ENCODE measurements at places on chromosomes 4 and X.
A peak's percentile ranks its signal among the peaks of the same experiment; 100 is the strongest.

GRCh38 chr4:150366487-150366999, 215.4 kb upstream of the MAB21L2 start:
- DNase-seq: peak; percentile 3

DNA sequence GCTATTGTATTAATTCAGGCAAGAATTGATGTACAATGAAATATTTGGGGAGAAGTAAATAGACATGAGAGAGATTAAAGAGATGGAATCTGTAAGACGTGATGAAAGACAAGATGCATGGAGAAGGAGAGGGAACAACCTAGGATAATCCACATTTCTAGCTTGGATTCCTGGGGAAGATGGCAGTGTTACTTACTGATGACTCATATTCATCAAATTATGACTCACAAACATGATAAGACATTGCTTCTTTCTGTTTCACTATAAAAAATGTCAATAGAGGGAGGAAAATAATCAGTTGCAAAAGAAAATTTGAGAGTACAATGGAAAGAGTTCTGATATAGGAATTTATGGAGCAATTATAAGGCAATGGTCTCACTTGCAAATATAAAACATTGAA, 104.1 kb upstream of the BMP3 start:
- no peak for DNase-seq

DNA sequence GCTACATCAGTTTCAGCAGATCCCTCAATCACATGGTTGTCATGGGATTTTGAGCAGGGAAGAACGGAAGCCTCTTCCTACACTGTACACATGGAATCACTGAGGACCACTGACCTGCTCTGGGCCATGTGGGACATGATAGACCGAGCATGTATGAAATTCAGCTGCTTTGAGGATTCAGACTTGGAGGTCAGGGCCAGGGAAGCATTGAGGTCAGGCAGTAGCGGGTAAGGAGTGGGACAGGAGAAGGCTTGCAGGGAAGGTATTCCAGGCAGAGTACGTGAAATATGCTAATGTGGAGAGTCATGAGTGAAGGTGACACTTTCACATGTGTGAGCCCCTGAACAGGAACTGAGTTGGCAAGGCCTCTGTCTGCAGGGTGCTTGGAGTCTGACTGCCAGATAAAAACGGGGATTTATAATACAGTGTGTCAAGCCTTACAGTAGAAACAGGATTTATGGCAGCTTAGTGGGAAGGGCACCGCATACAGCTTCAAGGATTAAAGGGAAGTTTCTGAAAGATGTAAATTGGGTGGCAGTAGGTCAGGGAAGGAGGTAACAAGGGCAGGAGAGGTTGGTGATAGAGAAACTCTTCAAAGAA, 111.7 kb downstream of the STK32B start:
- DNase-seq: no peak

DNA sequence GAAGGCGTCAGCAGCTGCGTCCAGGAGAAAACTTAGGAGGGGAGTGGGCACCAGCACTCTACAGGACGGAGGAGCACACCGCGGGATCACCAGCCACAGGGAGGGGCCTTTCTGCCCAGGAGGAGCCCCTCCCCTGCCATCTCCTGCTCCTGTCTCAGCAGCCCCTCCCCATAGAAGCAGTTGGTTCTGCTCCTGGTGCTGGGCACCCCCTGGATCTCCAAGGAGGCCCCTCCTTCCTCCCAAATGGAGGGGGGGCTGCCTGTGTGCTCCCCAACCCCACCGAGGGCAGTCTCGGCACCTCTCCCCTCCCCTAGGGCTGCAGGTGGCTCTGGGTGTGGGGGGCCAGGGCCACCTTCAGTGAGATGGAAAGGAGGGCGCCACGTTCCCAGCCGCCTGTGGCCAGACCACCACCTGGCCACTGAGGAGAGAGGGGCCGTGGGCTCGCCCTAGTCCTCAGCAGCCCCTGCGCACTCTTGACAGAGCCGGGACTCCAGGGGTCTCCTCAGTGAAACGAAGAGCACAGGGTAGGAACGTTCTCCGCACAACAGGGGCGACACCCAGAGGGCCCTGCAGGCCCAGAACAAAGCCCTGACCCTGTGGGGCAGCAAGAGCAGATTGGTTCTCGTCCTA, 37.8 kb downstream of the CPLX1 start:
- DNase-seq: no peak

DNA sequence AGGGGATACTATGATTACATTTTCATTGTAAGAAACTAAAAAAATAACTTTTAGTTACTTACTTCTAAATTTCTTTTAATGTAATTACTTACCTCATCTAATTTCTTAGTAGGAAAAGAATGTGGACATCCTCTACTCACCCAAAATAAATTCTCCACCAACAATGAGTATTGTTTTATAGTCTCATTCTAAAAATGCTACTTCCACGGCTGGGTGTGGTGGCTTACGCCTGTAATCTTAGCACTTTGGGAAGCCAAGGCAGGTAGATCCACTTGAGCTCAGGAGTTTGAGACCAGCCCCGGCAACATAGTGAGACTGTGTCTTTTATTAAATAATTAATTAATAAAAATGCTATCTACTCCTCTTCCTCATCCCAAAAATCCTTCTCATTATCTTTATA, 99.8 kb downstream of the PPA2 start:
- no peak for DNase-seq

GRCh38 chr4:22719218-22719617, 26.5 kb downstream of the GBA3 start:
- DNase-seq: no peak

GRCh38 chr4:168574581-168575295, 77.9 kb downstream of the PALLD start:
- no peak for DNase-seq

DNA sequence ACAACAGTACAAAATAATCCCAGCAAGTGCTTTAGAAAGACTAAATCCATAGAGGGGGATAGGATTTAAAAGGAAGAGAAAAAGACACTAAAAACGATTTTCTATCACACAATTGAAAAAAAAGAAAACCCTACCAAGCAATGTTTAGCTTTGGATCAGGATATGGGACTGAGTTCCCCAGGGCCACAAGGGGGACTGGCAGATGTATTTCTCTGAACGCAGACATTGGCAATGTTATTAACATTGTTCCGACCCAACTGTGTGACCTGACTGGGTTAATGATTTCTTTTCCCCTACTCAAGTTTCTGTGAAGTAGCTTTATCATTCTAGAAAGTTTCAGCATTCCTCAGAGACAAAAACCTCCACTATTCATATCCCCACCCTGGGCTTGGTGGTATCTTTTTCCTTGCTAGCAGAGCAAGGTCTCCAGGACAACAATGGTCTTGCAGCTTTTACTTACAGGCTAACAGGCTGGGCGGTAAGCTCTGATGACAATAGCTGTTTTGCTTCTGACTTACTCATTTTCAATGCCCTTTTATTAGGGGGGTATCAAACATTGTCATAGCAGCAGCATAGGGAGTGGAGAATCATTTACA, 25.8 kb downstream of the SLC7A11 start:
- no peak for DNase-seq

DNA sequence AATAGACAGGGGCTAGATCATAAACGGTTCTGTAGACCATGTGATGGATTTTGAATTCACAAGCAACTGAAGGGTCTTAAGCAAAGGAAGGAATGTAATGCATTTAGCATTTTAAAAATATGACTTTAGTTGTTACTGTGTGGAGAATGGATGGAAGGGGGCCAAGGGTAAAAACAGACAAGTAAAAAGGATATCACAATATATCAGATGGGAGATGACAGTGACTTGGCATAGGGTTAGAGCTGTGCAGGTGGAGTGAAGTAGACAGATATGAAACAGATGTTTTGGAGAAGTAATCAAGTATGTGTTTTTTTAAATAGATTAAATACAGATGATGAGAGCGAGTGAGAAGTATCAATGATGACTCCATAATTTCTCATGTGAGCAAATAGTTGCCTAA, 1116.0 kb upstream of the TENM3 start:
- no peak for DNase-seq

DNA sequence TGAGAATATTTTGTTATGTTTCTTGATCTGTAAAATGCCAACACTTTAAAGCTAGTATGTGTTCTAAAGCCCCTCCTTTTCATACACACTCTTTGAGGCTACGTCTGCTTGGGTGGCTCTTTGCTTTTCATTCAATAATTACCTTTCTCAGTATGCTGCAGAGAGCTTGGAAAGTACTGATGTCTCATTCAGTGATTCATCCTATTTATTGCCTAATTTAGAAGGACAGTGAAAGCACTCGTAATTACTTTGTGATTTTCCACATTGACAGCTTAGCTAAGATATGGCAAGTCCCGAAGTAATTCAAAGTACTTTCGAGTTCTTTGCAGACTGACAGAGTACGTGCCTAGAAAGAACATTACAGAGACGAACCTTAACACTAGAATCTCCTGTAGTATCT, 57.2 kb downstream of the BMP15 start:
- DNase-seq: no peak

GRCh38 chrX:17689971-17690409, 47.3 kb upstream of the SCML1 start:
- no peak for DNase-seq

DNA sequence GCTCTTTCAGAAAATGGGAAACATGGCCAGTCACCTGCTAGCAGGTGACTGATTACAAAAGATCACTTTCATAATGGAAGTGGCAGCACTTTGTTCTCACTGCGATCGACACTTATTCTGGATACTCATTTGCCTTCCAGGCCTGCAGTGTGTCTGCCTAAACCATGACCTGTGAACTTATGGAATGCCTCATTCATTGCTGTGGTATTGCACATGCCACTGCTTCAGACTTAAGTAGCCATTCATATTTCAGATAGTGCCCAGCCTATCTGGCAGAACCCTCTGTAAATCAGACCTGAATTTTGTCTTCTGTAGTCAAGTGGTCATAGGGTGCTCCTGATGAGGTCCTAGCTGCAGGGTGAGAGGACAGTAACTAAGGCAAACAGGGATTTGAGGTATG, 23.3 kb upstream of the MGST2 start:
- no peak for DNase-seq

DNA sequence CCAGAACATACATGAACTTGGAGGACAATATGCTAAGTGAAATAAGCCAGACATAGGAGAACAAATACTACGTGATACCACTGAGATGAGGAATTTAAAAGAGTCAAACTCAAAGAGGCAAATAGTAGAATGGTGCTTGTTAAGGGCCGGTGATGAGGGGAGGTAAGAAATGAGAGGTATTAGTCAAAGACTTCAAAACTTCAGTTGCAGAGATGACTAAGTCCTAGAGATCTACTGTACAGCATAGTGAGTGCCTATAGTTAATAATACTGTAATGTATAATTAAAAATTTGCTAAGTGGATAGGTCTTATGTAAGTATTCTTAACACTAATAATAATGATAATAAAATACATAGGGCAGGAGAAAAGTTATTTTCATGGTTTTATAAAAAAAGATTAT, 126.9 kb upstream of the VEGFC start:
- DNase-seq: no peak

- DNase-seq: no peak
Observed at GRCh38 chr4:187603093-187604025, 392.2 kb upstream of the ZFP42 start.

- no peak for DNase-seq
Observed at GRCh38 chrX:84133023-84133422, 55.0 kb downstream of the RPS6KA6 start.

- DNase-seq: no peak
Observed at GRCh38 chr4:1783015-1783414, 10.1 kb upstream of the FGFR3 start.

GRCh38 chr4:88745581-88746163, 48.0 kb upstream of the NAP1L5 start:
- DNase-seq: no peak

DNA sequence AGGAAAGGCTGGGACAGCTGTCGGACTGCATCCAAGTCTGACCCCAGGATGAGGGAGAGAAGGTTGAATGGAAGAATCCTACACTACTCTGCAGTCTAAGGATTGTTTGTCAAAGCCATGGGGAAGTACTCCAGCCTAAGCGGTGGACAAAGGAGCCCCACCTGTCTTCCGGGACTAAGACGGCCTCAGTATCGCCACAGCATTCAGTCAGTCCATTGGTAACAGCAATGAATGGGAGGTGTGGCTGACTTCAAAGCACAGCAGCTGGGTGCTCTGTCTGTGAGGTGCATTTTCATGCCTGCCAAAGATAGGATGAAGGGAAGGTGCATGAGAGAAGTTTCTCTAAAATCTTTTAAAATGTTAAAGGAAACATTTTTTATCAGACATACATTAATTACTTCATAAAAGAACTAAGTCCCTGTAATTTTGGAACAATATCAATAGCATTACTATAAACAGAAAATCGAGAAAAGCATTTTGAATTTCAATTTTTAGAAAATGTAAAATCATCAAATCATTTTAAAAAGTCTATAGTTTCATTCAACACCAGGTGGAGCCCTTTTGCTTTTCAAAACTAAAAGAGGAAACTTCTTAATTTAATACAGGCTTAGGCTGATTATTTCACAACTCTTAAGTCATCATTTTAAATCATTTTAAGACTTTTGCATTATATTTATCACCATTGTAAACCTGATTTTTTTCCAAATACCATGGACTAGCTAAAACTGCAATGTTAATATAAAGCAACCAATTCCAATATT, 27.6 kb upstream of the INTU start:
- no peak for DNase-seq

- no peak for DNase-seq
Observed at GRCh38 chr4:142846729-142847596, 862 bp upstream of the INPP4B start.

- DNase-seq: no peak
Observed at GRCh38 chrX:134753718-134754008, 95.4 kb upstream of the PLAC1 start.

DNA sequence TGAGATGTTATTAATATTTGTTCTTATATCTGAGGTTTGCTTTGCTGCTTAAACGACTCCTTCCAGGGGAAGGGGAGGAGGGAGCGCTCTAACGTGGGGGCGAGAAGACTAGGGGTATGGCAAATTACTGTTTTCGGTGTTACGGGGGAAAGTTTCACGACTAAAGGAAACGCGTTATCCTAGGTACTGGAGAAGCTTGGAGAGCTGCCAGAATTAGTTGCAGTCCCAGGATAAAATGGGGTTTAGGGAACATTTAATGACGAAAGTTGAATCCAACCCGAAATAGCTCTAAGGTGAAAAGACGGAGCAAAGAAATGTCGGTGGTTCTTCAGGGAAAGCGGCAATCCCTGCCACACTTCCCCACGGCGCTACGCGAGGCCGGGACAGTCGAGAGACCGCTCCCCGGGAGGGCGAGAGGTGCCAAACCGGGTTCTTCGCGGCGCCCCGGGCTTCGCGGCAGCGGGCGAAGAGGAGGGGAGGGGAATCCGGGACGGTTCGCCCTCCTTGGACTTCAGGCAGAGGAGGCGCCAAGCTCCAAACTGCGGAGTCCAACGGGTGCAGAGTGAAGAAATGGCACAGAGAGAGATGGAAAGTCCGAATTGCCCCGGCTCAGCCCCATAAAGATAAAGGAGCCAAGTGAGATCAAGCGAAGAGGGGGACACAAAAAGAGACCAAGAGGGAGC, 724 bp downstream of the THOC2 start:
- no peak for DNase-seq

GRCh38 chrX:131762802-131763234, 218.9 kb downstream of the OR13H1 start:
- DNase-seq: no peak

DNA sequence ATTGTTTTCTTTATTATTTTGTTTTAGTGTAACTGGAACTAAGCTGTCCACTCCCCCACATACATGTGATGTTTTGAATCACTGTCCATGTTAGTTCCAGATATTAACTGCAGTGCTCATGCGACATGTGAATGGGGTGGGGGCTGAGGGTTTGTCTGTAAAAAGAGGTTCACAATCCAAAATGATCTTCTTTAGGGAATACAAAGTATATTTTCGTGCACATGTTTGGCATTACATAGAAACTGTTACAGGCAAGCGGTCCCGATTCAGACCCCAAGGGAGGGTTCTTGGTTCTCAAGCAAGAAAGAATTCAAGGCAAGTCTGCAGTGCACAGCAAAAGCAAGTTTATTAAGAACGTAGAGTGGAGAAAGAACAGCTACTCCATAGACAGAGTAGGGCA, 296.5 kb upstream of the CLNK start:
- DNase-seq: no peak
